CD8-positive, alpha-beta T cell (primary cell): ENCODE measurements at places on chromosomes 12 and 14. TPM values are rescaled to one million over a fixed set of nuclear protein-coding genes. Genes with fewer than 3 reads are reported as not detected.

The LTBP2 gene
- total RNA-seq, result 0.44 TPM

The KIAA0586 gene
- total RNA-seq, result 15.9 TPM

The GARIN6 gene
- not detected for total RNA-seq

The SMCO3 gene
- total RNA-seq, result not detected

The KRT73 gene
- 7.8 TPM for total RNA-seq

The ST8SIA1 gene
- 12.2 TPM for total RNA-seq
